Activated CD8-positive, alpha-beta memory T cell treated with anti-CD3 and anti-CD28 coated beads for 4 hours (primary cell): ENCODE measurements at places on chromosomes 1 and 21.

- DNase-seq, result no peak
These were observed 348.2 kb downstream of the RWDD3 start for GRCh38 chr1:95582191-95582590.

- DNase-seq, result no peak
These were observed 102.4 kb upstream of the TLR5 start for GRCh38 chr1:223245411-223245810.

- DNase-seq, result no peak
These were observed 1528.0 kb upstream of the TPTE start for GRCh38 chr21:8993284-8993942.

GRCh38 chr1:229266832-229267500, 3.9 kb upstream of the RAB4A start:
- DNase-seq, result no peak

DNA sequence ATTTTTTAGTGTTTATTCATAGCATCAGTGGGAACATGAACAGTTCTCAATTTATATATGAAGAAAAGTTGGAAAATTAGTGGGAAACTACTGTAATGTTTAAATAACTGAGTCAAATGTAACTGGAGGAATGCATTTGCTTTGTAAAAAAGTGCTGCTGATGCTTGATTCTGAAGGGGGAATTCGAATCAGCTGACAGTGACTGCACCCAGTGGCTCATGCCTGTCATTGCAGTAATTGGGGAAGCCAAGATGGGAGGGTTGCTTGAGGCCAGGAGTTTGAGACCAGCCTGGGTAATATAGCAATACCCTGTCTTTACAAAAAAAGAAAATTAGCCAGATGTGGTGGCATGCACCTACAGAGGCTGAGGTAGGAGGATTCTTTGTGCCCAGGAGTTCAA, 398.4 kb downstream of the ZP4 start:
- DNase-seq, result no peak

- DNase-seq, result no peak
These were observed 8.8 kb downstream of the NCMAP start for GRCh38 chr1:24564695-24565094.

- no peak for DNase-seq
These were observed 8.0 kb upstream of the PLCH2 start for GRCh38 chr1:2468041-2468472.

- no peak for DNase-seq
These were observed 1423.1 kb downstream of the AMY1C start for GRCh38 chr1:105172788-105173187.

- DNase-seq, result no peak
These were observed 23.4 kb downstream of the DMRTB1 start for GRCh38 chr1:53482441-53483153.

DNA sequence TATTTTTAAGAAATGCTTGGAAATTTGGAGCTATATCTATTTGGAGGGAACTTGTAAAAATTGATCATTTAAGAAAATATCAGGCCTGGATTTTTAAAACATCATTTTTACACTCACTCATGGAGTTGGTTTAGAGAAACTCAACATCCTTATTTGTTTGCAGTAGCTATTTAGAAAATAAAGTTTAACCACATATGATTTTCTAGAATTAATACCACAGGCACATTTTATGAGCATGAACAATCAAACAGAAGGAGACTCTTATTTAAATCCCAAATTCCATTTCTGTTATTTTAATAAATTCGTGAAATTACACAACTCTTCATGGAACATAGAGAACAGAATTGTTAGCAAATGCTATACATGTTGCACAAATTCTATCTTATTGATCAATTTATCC, 3.2 kb downstream of the CDKN2C start:
- no peak for DNase-seq

GRCh38 chr1:25622531-25622930, 5.9 kb downstream of the MAN1C1 start:
- DNase-seq, result no peak

GRCh38 chr1:181335631-181336030, 147.7 kb upstream of the CACNA1E start:
- DNase-seq, result no peak

DNA sequence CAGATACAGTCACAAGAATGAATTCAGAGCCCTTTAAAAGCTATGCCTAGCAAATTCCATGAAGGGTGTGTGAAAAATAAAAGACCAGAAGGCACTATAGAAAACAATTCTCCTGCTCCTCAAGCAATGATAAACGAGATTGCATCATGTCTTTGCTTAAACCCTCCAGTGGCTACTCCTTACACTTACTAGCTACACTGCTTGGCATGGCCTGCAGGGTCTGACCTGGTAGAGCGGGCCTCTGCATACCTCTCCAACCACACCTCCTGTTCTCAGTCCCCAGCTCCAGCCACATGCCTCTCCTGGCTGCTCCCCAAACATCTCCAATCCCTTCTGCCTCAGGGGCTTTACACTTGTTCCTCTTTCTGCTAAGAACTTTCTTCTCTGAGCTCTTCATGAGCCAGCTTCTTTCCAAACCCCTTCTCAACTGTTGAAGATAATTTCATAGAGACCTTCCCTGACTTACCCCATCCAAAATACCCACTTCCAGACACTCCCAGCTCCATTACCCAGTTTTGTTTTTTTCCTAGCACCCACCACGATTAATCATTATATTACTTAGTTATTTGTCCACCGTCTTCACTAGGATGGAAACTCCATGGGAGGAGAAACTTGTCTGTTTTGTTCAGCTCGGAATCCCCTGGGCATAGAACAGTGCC, 11.2 kb upstream of the CREG1 start:
- no peak for DNase-seq

DNA sequence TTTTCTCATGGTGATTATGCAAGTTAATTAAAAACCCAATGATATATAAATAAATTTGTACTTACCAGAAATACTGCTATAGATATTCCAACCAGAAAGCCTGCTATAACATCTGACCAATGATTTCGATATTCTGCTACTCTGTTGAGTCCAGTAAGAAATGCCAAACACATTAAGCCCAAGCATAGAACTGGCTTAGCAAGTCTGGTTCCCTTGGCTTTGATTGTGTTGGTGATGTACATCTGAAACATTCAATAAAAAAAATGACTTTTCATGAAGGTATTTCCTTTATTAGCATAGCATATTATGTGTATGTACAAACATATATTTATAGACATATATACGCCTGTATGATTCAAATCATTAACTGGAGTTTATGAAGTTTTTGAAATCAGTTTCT, 82.8 kb downstream of the PLPPR5 start:
- DNase-seq, result no peak

GRCh38 chr1:101145449-101145820, 91.4 kb upstream of the S1PR1 start:
- DNase-seq, result no peak

- DNase-seq, result no peak
These were observed 853.4 kb downstream of the NCAM2 start for GRCh38 chr21:21851657-21852056.
